Activated naive CD4-positive, alpha-beta T cell treated with Interleukin-2 at 50 U/mL for 16 hours (primary cell): ENCODE measurements at places on chromosomes 6 and 20.

GRCh38 chr20:49832632-49833327 is 20.2 kb downstream of the SLC9A8 start:
- DNase-seq: no peak

GRCh38 chr6:38136547-38136946 is 317.0 kb downstream of the ZFAND3 start:
- DNase-seq: no peak

DNA sequence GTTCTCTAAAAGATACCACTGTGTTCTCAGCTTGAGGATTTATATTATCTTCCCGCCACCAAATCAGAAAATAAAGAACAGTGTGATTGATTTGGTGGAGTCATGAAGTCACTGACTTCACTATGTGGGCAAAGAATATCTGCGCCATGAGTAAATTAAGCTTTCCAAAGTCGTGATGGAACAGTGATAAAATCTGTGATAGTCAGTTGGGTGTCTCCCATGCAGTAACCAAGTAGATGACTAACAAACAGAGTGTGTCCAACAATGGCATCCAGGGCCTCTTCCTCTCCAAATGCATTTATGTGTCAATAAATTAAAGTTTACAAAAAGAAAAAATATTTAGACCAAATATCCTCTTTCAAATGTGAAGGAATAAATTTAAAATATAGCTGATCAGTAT is 87.0 kb upstream of the DST start:
- DNase-seq: no peak

- no peak for DNase-seq
Measured at GRCh38 chr6:166167801-166168615, at the start of gene TBXT. TSS of gene TBXT (minus strand) at chr6:166167851. CDS start at chr6:166167591, 260 bp downstream.
